Urinary bladder (tissue), 4 donors: ENCODE measurements at places on chromosomes 5 and 9. TPM values are rescaled to one million over a fixed set of nuclear protein-coding genes. Genes with fewer than 3 reads are reported as not detected.

The TAS2R1 gene
- total RNA-seq: not detected

The FOXD4 gene
- not detected for total RNA-seq

The SKP1 gene
- 272 TPM for total RNA-seq

The PRDM9 gene
- total RNA-seq: not detected

- no peak for DNase-seq
Observed at GRCh38 chr5:143887903-143888665, 76.1 kb downstream of the HMHB1 start.

GRCh38 chr5:55440188-55440646, 94.5 kb downstream of the PLPP1 start:
- no peak for DNase-seq

- no peak for DNase-seq
Observed at GRCh38 chr9:128203707-128204551, 750 bp downstream of the DNM1 start.

DNA sequence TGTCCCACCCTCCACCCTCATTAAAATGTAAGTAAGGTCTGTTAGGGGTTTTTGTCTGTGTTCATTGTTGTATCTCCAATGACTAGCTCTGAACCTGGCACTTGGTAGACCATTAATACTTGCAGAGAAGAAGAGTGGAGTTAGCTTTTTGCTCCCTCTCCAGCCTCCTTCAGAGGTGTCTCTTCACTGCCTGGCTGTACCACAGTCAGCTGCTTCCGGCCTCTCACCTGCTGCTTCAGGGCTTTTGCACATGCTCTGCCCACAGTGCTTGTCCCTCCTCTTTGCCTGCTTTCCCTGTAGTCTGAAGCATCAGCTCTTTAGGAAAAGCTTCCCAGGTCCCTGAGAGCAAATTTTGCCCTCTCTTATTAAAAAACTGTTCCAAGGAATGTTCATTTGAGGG, 83.6 kb downstream of the SNX24 start:
- DNase-seq: no peak

- no peak for DNase-seq
Observed at GRCh38 chr5:155091768-155092717, 78.5 kb downstream of the KIF4B start.

DNA sequence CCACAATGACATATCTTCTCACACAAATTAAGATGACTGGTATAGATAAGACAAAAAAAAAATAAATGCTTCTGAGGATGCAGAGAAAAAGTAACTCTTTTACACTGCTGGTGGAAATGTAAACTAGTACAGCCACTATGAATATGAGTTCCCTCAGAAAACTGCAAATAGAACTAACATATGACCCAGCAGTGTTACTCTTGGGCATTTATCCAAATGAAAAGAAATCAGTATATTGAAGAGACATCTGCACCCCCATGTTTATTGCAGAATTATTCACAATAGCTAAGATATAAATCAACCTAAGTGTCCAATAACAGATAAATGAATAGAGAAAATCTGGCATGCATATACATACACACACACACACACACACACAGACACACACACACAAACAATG, 83.0 kb upstream of the FAM174A start:
- DNase-seq: no peak

- no peak for DNase-seq
Observed at GRCh38 chr5:72036951-72037350, 70.3 kb upstream of the MAP1B start.

DNA sequence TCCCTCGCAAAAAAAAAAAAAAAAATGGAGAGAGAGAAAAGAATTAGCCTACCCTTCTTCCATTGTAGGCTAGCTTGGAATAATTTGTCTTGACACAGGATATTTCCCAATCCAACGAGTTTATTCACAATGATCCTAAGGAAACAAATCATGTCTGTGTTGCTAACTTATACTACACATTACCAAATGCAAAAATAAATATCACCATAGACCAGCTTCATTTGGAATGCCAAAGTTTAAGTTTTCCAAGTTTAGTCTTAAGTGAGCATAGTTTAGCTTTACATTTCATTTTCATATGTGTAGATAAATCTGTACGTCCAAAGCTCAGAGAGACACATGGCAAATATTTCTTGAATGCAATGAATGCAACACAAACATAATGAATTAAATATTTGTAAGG, 1106.2 kb upstream of the DMAC1 start:
- DNase-seq: no peak

DNA sequence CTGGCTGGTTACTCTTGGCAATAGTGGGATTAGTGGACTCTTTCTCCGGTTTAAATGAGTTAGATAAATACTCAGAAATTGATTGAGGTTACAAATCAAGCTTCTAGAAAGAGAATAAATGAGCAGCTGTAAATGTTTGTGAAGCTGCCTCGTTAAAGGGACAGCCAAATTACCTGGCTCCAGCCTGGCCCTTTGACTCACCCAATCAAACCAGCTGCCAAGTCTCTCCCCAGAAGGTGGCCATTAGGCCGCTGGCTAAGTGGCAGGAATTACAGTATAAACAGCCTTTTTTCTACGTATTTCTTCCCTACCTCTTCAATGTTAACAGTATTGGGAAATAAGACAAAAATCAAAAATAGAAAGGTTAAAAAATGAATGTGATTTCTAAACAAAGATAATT, 46.0 kb upstream of the SRFBP1 start:
- no peak for DNase-seq

DNA sequence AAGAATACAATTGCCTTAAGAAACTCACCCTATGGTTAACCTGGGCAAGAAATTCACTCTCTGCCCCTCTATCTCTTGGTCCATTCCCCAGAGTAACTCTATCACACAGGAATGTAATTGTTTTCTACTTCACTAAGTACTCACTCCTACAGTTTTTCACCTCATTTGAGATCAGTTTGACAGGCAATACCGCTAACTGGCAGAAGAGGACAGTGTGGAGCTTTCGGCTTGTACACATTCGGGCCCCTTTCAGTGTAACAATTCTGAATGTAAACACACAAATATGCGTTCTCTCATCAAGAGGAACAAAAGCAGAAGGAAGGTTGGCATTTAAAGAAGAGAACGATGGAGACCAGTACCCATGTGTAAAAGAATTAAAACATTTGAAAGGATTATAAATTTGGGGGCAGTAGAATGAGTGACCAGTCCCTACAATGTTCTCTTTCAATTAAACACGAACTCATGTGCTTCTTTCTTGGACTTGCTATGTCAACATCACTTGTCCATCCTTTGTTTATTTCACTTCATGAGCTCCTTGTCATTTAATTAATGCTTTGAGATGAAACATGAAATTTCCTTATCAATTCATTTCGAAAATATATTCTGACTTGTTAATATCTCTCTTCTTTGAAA, 188.5 kb upstream of the GRAMD2B start:
- DNase-seq: no peak

DNA sequence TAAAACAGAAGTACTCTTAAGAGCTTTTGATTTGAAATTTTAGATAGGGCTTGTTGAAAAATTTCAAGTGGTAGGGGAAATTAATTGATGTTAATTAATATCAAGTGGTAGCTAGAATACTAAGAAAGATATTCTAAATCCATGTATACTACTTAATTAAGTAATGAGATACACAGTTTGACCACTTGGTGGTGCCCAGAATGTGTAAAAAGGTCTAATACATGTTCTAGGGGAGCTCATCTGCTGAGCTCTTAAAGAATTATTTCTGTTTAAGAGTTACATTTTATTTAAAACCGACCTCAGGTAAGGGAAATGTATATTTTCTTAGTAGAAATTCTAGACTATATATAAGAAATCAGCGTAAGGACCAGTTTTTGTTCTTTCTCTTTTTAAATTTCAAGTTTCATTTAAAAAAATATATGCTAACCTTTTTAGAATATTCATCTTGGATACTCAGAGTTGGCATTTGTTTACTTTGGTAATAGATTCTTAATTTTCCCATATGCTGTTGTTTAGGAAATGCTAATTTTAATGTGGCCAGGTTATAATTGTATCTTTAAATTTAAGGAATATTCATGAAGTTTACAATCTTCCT, 61.5 kb downstream of the LNPEP start:
- DNase-seq: peak; percentile 15

DNA sequence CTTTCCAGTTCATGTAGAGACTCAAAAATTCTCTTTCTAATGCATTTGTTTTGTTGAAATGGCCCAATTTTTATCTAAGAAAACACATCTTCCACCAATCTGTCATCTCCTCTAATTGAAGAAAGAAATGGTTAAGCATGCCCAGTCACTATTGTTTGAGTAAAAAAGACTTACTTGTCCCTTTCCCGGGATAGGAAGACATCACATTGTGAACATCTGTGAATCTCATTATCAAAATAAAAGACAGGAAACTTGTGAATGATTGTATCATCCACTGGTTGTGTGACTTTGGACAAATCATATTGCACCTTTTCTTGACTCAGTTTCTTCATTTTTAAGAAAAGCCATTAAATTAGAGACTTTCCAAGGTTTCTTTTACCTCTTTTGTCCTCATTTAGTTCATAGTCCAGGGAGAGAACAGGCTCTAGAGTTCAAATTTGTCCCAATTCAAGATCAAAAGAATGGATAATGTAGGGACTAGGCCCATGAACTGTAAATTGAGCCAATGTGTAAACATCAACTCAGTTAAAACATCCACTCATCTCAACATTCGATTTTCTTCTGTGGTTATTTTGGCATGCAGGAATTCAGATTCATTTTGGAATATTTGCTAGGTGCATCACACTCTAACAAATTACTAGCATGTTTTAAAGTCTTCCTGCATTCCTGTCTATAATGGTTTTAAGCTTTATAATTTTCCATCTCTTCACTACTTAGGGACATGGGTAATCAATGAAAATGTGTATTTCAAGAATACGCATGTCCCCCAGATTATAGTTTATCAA, 838.0 kb upstream of the WWC1 start:
- DNase-seq: no peak

DNA sequence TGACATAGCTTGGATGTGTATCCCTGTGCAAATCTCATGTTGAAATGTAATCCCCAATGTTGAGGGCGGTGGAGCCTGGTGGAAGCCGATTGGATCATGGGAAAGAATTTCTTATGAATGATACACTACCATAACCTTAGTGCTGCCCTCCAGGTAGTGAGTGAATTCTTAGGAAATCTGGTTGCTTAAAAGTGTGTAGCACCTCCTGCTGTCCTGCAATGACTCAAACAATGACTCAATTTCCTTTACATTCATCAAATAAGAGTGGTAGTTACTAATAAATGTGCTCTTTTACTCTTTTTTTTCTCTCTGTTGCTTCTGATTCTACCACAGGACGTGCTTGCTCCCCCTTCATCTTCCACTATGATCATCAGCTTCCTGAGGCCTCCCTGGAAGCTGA, 1696.0 kb upstream of the CDH9 start:
- DNase-seq: no peak

DNA sequence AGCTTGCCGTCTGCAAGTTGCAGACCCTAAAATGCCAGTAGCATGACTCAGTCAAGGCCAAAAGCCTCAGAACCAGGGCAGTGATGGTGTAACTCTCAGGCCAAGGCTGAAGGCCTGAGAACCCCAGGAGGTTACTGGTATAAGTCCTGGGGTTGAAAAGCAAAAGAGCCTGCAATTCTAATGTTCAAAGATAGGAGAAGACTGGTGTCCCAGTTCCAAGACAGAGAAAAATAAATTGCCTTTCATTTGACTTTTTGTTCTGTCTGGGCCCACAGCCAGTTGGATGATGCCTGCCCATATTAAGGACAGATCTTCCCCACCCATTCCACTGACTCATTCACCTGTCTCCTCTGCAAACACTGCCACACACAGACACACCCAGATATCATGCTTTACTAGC, 673.2 kb downstream of the CDH18 start:
- DNase-seq: no peak

DNA sequence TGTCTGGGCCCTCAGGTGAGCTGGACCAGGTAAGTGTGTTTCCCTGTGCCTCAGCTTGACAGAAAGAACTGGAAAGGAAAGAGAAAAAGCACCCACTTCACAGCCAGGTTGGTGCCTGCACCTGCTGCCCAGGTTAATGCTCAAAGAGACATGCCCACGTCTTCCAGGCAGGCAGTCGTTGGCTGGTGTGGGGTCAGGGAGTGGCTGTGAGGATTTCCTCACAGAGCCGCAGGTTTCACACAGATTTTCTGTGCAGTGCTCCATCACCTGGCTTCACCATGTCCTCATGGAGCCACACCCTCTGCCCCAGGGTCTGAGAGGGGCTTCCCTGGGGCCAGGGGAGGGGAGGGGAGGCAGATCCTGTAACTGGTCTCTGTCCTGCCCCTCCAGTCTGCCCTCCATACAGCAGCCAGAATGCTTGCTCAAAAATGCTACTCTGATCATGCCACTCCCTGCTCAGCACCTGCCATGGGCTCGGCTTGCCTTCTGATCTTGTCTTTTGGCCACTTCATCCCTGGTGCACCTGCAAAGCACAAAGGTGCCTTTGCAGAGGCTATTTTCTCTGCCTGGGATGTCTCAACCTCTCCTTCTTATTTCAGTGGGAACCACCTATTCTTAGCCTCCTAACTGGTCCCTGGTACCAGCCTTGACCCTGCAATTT, 82.5 kb upstream of the UBTD2 start:
- no peak for DNase-seq

- DNase-seq: no peak
Observed at GRCh38 chr9:99726758-99727157, 94.9 kb upstream of the NR4A3 start.
